Stimulated activated CD8-positive, alpha-beta memory T cell treated with anti-CD3 and anti-CD28 coated beads, Interleukin-12 subunit alpha, Interleukin-12 subunit beta, amount 100 ng/mL, for 4 hours (primary cell): ENCODE measurements at places on chromosomes 4 and X.

GRCh38 chrX:130120746-130121504 lies 10.6 kb upstream of the ELF4 start:
- peak; percentile 49 for DNase-seq

DNA sequence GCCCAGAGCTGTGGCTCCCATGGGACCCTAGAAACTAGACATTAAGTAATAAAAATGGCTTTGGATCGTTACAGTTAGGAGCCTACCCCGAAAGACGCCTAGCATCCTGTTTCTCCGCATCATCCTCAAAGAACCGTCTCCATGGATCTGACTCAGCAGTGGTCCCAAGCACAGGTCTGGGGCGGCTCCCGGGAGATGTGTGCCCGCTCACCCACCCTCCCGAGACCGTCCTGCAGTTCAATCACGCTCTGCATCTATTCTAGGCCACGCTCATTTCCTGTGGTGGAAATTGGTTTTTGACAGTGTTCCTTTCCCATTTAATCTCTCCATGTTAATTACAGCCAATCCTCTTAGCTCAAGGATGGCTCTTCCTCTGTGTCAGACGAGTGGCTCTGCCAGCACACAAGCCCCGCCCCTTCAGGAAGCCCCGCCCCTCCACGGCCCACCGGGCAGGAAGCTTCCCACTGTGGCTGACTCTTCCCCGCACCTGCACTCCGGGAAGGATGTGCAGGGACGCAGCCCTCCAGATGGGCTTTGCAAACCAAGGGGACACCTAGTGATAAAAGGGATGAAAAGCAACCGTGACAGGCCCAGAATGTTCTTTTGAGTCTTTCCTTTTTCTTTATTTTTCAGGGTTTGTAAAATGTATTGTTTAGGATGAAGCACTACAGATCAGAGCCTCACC lies 34.5 kb upstream of the HELT start:
- DNase-seq, result peak; percentile 21

- DNase-seq, result peak; percentile 44
Measured at GRCh38 chr4:38128478-38129459, 168.6 kb downstream of the PTTG2 start.

DNA sequence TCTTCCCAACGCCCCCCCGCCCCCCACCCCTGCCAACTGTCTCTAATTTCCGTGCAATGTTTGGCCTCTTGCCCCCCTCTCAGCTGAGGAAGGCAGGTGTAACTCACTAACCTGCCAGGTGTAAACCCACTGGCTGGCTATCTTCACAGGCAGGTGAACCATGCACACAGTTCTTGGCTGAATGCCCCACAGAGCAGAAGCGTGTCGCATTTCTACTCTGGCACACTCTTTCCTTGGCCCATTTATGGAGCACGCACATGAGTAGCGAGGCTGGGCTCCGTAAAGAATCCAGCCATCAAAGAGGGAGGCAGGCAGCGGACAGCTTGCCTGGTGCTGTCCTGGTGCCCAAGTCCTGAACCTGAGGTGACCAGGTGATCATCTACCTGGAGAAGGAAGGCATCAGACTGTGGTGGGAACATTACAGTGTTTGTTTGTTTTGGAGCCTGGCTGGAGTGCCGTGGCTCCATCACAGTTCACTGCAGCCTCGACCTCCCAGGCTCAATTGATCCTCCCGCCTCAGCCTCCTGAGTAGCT lies 39.2 kb upstream of the CRMP1 start:
- no peak for DNase-seq

DNA sequence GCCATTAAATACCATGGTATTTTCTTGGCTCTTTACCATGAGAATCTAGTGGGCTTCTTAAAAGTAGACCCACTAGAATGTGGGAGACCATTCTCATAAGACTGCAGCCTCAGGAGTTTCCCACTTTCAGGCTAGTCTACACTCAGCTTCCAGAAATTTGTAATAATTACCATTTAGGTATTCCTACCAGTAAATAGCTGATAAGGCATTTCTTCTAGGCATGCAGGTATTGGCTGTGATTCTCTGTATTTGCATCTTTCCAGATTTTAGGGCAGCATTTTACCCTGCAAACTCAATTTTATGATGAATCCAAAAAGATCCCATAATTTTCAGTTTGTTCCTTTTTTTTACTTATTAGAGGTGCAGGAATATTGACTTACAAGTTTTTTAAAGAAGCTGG lies 496.6 kb downstream of the TRAM1L1 start:
- DNase-seq, result no peak

DNA sequence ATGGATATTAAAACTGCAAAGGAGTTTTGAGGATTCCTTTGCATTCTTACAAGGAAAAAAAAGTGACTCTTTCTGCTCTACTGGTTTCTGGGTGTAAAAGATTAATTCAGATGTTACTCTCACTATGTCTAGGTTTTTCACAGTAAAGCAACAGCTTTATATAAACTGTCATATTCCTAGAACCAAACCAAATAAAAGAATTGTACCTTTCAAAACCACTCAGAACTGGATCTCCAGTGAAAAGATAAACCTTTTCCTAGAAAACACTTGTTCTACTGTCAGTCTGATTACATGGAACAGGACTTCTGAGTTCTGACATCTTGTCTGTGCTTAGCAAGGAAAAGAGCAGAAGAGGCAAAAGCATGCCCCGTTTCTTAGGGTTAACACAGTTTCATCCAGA lies 5.0 kb upstream of the PPID start:
- no peak for DNase-seq

DNA sequence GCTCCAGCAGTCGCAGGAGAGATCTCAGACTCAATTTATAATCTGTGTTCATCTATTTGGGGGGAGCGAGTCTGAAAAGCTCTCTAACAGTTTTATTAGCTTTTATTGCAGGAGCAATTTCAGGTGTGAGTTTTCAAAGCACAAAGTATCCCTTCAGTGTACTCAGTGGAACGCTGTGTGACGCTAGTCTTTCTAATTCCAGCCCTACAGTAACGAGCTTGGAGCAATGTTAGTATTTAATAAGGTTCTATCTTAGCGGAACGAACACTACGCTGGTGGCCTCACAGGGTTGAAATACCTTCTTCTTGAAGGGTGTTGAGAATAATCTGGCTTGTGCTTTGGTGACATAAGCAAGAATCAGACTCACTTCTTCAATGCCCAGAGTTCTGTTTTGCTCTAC lies 8.4 kb downstream of the HS3ST1 start:
- DNase-seq, result no peak

GRCh38 chr4:38088321-38088720 lies 128.1 kb downstream of the PTTG2 start:
- DNase-seq, result no peak

DNA sequence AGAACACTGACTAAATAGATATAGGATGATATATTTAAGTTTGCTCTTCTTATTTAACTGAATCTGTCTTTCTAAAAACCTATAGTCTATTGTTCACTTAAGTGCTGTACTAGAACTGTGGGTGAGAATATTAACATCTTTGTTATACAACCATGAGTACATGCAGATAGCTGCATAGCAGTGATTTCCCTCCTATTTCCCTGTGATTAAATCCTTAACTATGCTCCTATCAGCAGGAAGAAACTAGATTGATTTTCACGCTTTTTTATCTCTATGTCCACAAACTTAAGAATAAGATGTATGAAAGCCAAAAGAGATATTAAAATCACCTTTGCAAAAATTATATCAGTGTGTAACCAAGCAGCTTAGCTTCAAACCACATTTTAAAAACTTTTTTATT lies 11.3 kb upstream of the UGT2A3 start:
- no peak for DNase-seq

- DNase-seq, result no peak
Measured at GRCh38 chrX:49003696-49004095, 1.6 kb upstream of the GRIPAP1 start.

- no peak for DNase-seq
Measured at GRCh38 chr4:120139392-120139791, 72.7 kb upstream of the MAD2L1 start.

DNA sequence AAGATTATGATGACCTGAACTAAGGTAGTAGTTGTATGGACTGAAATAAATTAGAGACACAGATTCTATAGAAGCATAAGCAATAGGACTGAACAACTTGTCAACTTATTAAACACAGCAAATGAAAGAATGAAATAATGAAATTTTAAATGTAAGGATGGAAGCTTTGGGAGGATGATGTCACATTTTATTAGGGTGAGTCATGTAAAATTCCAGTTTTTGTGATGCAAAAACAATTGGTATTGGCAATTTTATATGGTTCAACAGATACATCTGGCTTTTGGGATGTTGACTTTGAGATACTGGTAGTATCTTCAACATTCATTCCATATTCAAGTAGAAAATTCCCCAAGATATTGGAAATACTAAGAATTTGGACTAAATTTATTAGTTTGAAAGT lies 72.7 kb upstream of the IL15 start:
- DNase-seq, result no peak

DNA sequence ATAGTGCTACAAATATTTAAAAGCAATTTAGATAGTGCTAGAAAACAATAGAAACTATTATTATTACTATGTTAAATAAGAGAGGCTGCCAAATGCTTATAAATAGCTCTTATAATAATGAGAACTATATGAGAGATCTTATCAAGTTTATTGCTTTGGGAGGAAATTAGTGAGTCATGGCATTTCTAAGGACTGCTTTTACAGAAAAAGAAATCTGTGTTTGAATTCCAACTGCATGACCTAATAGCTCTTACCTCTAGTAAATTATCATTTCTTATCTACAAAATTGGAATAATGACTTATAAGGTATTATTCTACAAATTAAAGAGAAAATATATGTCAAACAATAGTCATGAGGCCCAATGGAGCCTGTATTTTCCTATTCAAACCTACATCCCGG lies 177.2 kb downstream of the GABRG1 start:
- no peak for DNase-seq

- no peak for DNase-seq
Measured at GRCh38 chr4:110216129-110216528, 17.7 kb upstream of the ELOVL6 start.

GRCh38 chr4:44861756-44862155 lies 135.4 kb upstream of the GNPDA2 start:
- no peak for DNase-seq

- no peak for DNase-seq
Measured at GRCh38 chr4:66059556-66059955, 389.3 kb upstream of the EPHA5 start.

- no peak for DNase-seq
Measured at GRCh38 chrX:153459986-153460385, 10.4 kb downstream of the HAUS7 start.

DNA sequence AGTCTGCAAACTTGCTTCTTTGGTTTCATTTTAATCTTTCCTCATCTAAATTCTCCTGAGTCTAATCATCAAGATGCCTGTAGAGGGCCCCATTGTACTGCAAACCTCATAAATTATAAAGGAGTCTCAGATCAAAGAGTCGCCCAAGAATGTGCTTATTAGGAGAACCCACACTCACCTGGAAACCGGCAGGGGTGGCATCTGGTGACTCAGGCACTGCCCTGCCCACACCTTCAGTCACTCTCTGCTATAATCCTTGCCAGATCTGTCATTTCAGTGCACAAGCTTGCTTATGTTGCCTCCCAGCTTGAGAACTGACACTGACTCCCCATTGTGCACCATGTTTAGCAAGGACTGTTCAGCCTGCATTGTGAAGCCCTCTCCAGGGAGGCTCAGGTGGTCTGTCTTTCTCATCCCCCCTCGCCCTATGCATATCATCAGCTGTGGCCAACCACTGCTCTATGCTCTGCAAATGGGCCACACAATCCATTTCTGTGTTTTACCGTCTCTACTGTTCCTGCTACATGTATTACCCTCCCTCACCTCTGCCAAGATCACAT lies 12.4 kb downstream of the EPGN start:
- peak; percentile 1 for DNase-seq

DNA sequence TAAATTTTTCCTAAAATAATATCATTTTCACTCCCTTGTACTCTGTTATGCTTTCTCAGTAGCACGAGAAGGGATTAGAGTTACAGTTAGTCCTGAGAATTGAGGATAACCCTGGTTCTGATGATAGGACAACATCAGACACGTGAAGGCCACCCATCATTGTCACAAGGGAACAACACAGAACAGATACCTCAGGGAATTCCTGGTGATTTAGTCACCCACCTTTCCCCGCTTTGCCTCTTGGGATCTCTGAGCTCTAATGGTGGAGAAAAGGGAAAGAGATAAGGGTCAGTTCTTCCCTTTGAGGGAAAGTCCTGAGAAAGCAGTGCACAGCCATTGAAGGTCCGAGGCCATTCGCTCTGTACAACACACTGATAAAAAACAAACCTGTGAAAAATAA lies 112.3 kb upstream of the GALNT7 start:
- no peak for DNase-seq

- DNase-seq, result no peak
Measured at GRCh38 chrX:9851890-9852289, 65.7 kb downstream of the SHROOM2 start.

DNA sequence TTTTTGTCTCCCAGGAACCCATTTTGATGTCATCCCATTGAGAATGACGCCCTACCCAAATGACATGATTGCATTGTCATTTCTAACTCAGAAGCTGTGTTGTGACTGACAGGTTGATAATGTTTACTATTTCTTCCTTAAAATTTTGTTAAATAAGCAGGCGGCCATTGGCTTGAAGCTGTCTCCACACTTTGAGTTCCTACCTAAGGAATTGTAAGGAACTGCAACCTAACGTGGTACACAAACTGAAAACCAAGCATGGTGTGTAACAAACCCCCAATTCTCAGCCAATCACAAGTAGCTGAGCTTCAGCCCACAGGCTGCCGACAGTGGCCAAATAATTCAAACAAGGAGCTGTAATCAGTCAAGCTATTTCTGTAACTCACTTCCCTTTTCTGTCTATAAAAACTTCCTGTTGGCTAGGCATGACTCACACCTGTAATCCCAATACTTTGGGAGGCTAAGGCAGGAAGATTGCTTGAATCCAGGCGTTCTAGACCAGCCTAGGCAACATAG lies 2.9 kb upstream of the MND1 start:
- DNase-seq, result no peak

- no peak for DNase-seq
Measured at GRCh38 chrX:131365766-131366165, 76.7 kb upstream of the IGSF1 start.

- no peak for DNase-seq
Measured at GRCh38 chrX:154411981-154412340, 622 bp downstream of the TAFAZZIN start.

DNA sequence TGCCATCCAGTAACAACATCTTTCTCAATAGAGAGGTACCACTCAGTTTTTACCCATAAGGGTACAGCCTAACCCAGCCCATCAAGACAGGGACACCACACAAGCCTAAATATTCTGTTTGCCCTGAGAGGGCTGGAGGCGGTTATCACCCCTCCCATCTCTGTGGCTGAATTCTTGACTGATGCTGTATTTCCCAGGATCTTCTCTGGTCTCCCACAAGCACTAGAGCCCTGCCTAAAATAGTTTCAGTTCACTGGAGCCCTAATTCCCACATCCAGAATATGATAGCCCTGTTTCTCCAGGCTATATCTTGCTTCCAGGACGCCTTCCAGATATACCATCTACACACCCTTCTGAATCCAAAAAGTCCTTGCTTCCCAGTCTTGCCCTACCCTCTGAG lies 91.6 kb upstream of the NMU start:
- no peak for DNase-seq

DNA sequence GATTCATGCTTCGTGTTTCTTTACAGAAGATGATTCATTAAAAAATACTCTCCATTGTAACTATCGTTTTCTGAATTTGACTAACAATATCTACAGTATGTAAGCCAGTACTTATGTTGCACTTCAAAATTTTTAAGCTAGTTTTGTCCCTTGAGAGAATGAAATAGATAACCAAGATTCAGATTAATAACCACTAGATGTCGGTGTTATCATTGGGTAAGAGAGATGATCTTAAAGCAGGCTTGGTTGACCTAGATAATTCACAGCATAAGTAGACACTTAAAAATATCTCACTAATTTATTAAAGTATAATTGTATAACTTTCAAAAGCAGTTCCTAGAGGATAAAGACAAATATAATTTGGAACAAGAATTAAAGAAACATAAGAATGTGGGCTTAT lies 430.9 kb downstream of the C4orf33 start:
- DNase-seq, result no peak
